ENCODE measurements at places on chromosomes 6 and 20. TPM values are rescaled to one million over a fixed set of nuclear protein-coding genes. Genes with fewer than 3 reads are reported as not detected.

Gene LST1
- not detected for total RNA-seq

GRCh38 chr6:136624347-136624746 lies 74.1 kb upstream of the MAP7 start:
- no peaks in the 10 kb centered on the region for H3K36me3 ChIP-seq
- DNase-seq: no peak
- no peak overlapping the region for H3K27ac ChIP-seq
- no peak overlapping the region for H3K4me3 ChIP-seq

GRCh38 chr6:54864272-54864671 lies 17.7 kb downstream of the FAM83B start:
- no peak overlapping the region for H3K27ac ChIP-seq
- no peaks in the 10 kb centered on the region for H3K27me3 ChIP-seq

DNA sequence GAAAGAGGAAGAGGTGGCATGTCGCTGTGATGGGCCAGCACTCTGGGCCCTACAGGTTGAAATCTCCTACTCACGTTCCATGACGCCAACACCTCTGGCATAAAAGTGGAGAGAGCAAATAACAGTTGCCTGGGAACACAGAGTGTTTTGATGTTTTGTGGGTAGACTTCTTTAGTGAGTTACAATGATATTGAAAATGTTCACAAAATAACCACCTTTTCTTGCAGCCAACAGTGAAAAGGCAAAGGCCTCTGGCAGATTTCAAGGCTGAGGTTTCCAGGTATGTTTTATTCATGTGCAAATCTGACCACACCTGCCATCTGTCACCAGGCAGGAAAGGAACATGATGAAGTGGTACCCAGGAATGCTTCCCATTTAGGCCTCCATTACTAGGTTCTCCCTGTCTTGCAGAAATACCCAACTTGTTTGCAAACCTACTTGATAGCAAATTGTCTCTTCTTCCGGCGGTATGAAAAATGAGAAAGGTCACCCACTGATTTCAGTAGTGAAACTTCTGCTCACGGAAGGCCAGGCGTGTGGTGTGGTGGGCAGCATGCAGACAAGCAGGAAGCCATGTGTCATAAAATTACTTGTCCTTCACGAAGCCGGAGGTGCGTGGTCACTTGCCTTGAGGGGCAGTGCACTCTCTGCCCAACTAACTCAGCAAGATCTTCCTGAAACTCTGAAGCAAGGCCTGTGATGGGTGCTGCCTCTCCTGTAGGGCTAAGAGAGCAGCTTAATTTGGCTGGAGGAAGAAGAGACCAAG lies 299.1 kb upstream of the PRDM1 start:
- H3K27ac ChIP-seq: no peak overlapping the region
- H3K27me3 ChIP-seq: no peaks in the 10 kb centered on the region
- no peaks in the 10 kb centered on the region for H3K4me1 ChIP-seq

- no peak overlapping the region for H3K4me3 ChIP-seq
- DNase-seq: peak; percentile 82
- no peaks in the 10 kb centered on the region for H3K27me3 ChIP-seq
- no peaks in the 10 kb centered on the region for H3K36me3 ChIP-seq
Observed at GRCh38 chr6:55918639-55919038, 43.2 kb upstream of the BMP5 start.

Gene BHLHE23
- total RNA-seq: not detected

DNA sequence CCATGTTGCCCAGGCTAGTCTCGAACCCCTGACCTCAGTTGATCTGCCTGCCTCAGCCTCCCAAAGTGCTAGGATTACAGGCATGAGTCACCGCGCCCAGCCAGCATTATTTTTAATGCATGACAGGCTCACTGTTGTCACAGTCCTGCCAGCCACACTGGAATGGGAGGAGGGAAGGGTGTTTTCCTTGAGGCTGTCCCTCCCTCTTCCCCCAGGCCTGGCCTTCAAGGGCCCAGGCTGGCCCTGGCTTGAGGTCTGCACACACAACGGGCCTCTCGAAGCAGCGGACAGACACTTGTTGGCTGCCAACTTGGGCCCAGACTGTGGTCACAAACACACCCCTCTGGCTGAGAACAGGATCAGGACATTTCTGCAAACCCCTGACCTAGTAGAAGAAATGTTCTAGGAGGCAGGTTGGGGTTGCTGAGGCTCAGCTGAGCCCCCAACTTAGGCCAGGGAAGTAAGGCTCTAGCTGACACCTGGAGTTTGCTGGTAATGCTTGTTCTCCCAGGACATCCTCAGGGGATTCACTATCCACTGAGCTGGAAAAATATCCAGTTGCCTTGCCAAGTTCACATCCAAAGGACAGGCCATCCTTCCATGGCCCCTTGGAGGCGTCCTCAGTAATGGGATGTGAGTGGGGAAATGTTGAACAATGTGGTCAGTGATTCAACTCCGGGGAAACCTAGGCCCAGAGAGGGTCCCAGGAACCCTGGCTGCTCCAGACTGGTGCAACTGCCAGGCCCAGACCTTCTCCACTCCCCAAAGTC lies 9.9 kb downstream of the SNTA1 start:
- peak; percentile 58 for DNase-seq
- no peaks in the 10 kb centered on the region for H3K36me3 ChIP-seq
- H3K27ac ChIP-seq: no peak overlapping the region
- H3K4me3 ChIP-seq: no peak overlapping the region
- peaks cover 3% of the 10 kb centered on the region for H3K4me1 ChIP-seq
- H3K27me3 ChIP-seq: no peaks in the 10 kb centered on the region

All from GM23248 (cell line).